ENCODE measurements at places on chromosomes 4 and X.

- no peak for DNase-seq
Observed at GRCh38 chrX:16807976-16808542, 21.8 kb downstream of the TXLNG start.

DNA sequence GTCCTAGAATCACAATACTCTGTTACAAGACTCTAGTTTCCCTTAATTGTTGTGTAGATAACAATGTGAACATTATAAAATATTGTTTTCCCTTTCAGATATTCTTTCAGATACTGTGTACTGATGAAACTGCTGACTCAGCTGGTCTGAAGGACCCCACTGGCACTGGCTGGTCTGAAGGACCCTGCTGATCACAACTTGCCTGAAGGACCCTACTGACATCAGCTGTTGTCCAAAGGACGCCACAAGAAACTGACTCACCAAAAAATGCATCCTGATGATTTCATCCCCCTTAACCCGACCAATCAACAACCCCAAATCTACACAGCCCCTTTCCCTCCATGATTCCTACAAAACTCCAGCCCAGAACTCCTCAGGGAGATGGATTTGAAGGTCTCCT is 258.8 kb upstream of the GNPDA2 start:
- DNase-seq: no peak

- no peak for DNase-seq
Observed at GRCh38 chr4:186770481-186771175, 47.0 kb upstream of the FAT1 start.

- DNase-seq: no peak
Observed at GRCh38 chr4:119132306-119132705, 3.3 kb upstream of the MYOZ2 start.

GRCh38 chrX:112832481-112833095 is 8.0 kb downstream of the AMOT start:
- DNase-seq: no peak

DNA sequence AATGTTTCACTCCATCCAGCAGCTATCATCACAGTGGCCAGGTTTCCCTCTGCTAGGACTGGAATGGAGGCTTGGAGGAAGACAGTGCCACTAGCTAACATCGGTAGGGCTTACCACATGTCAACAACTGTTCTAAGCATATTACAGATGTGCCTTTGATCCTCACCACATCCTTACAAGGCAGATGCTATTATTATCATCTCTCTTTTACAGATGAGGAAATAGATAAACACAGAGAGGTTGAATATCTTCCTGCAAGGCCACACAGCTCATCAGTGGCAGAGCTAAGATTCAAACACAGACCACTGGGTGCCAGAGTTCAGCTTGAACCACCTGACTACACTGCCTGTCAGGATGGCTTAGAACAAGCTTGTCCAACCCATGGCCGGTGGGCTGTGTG is 47.4 kb downstream of the MAMLD1 start:
- no peak for DNase-seq

DNA sequence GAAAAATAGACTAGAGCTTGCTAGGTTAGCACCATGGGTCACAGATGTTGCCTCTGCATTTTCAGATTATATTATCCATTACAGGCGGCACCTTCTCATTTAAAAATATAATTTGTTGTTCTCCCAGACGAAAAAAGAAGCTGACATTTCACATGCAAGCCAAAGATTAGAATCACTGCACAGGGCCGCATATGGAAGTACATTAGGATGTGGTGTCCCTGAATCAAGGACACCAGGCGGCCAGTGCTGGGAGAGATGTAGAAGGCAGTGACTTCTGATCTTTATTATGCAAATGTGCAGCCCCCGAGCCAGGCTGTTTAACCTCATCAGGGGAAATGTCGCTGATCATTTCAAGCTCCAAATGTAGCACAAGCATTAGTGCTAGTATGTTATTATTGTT is 22.8 kb downstream of the REELD1 start:
- no peak for DNase-seq

DNA sequence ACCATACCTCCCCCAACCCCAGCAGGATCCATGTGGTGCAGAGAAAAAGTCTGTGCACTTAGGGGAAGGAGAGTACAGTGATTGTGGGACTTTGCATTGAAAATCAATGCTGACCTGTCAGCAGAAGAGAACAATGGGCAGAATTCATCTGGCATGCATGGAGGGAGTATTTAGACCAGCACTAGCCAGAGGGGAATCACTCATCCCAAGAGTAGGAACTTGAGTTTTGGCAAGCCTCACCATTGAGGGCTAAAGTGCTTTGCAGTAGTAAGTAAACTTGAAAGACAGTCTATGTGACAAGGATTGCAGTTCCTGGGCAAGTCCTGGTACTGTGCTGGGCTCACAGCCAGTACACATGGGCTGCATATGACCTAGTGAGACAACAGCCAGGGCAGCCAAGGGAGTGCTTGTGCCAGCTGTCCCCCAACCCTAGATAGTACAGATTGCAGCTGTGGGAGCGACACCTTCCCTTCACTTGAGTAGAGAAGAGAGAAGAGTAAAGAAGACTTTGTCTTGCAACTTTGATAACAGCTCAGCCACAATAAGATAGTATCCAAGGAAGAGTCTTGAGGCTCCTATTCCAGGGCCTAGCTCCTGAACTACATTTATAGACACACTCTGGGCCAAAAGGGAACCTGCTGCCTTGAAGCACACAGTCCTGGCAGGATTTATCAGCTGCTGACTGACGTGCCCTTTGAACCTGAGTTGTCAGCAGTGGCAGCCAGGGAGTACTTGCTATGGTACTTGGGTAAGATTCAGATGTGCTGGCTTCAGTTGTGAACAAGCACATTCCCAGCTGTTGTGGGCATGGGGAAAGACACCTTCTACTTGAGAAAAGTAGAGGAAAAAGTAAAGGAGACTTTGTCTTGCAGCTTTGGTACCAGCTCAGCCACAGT is 48.7 kb downstream of the HDX start:
- DNase-seq: no peak

- DNase-seq: peak; percentile 19
Observed at GRCh38 chrX:15815779-15816437, 25.6 kb downstream of the ZRSR2 start.

- DNase-seq: no peak
Observed at GRCh38 chr4:103645991-103646390, 73.8 kb downstream of the TACR3 start.

GRCh38 chr4:54668014-54668611 is 10.4 kb downstream of the KIT start:
- DNase-seq: no peak

DNA sequence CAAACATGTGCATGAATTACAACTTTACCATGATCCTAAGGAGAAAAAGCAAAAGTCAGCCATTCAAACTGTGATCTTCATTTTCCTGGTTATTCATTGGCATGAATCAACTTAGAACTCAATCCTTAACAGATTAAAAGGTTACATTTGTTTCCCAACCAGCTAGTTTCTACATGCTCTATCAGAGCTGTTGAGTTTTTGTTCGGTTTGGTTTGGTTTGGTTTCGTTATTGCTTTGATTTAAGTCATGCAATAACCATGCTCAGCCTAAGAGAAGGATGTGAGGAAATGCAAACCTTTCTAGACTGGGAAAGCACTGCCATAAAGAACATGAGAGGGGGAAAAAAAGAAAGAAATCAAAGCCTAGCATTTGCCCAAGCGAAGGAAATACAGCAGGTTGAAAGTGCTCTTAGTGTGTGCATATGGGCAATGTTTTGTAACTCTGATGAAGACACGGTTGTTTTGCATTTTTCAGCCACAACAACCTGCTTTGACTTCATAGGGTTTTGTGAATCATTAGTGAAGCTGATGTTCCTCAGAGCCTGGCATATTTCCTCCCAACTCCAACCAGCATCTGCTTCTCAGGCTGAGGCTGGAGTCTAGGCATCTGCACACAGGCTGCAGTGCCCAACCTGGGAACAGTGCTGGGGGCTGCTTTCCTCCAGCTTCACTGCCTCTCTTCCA is 234.3 kb downstream of the ZNF674 start:
- DNase-seq: no peak

GRCh38 chr4:173801361-173801760 is 271.3 kb upstream of the HAND2 start:
- DNase-seq: no peak

GRCh38 chrX:13028871-13029636 is 15.4 kb downstream of the FAM9C start:
- no peak for DNase-seq

DNA sequence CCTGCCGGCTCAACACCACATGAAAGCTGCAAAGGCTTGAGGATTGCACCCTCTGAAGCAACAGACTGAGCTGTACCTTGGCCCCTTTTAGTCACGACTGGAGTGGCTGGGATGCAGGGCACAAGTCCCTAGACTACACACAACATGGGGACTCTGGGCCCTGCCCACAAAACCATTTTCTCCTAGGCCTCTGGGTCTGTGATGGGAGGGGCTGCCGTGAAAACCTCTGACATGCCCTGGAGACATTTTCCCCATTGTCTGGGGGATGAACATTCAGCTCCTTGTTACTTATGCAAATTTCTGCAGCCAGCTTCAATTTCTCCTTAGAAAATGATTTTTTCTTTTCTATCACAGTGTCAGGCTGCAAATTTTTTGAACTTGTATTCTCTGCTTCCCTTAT is 123.5 kb upstream of the SMARCAD1 start:
- DNase-seq: no peak

GRCh38 chrX:9897761-9898161 is 69.4 kb upstream of the CLDN34 start:
- DNase-seq: no peak

DNA sequence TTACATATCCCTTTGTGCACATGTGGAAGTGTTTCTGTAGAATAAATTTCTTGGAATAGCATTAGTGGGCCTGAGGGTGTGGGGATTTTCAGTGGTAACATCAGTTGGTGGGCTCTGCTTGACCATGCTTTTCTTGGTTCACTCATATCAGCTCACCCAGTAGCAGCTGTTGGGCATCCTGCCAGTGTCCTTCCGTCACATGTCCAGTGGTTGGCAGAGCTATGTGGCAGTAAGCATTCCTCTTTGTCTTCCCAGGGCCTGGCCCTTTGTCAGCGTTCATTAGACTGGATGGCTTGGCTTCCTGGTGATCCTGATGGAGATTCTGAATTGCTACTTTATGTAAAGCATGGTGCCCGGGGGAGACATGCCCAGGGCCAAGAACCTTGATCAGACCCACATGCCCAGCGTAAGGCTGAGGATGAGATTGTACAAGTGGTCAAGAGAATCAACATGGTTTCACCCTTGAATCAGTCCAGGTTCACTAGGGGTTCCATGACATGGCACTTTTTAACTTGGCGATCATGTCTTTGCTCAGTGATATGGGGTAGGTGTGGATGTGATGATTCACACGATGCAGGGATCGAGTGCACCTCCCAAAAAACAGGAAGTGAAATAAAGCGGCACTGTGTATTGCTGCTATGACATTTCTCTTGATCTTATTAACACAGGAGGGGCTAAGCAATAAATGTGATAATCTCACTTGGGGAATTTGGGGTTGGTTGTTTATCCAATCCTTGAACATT is 72.1 kb upstream of the IGFBP7 start:
- no peak for DNase-seq

DNA sequence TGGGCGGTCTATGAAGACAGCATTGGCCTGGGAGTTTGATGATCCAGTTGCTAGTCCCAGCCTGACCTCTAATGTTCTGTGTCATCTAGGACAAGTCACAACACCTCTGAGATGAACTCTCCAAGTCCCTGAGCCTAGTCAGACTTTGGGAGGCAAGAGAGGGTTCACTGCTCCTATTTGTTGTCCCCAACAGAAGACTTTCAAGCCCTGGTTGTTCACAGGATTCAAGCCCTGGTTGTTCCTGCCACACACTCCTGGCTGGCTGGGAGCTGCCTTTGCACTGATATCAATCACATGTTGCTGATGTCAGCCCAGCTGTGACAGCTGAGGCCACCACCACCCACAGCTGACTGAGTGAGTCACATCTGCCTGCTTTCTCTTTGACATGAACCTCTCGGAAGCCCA is 253.2 kb upstream of the RASGEF1B start:
- peak; percentile 30 for DNase-seq

DNA sequence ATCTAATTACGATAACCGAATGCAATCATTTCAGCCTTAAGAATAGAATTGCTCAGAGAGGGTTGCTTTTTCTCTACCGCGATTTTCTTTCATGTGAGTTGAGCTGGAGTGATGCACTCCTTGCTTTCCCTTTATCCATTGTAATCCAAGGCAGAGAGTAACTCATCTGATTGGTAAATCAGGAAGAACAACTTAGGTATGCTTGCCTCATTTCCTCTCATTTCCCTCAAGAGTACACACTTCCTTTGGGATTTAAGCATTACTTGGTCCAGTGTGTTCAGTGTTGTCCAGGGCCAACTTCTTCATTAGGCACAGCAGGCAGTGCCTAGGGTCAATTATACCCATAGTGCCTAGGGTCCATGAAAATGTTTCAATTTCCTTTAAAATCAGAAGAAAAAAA is 15.7 kb upstream of the N4BP2 start:
- no peak for DNase-seq

DNA sequence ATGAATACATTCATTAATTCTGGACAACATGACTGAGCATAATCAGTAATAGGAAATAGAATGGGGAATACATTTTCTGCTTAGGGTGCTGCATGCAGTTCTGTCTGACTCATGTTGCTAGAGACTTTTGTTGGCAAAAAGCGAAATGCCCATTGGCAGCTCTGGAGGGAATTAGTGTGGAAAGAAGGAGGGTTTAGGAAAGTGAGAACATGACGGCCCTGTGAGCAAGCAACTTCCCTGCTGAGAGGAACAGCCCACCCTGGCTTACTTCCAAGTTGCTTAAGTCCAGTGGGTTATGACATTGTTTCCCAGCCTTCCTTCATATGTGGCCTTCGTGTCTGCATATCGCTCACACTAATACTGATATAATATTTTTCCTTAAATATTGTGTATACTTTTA is 13.8 kb downstream of the MAD2L1 start:
- DNase-seq: peak; percentile 1

- DNase-seq: no peak
Observed at GRCh38 chr4:60737858-60738257, 462.3 kb upstream of the ADGRL3 start.

- peak; percentile 26 for DNase-seq
Observed at GRCh38 chrX:70030301-70030767, 19.4 kb downstream of the AWAT2 start.

GRCh38 chrX:105653891-105654290 is 168.4 kb upstream of the NRK start:
- no peak for DNase-seq

DNA sequence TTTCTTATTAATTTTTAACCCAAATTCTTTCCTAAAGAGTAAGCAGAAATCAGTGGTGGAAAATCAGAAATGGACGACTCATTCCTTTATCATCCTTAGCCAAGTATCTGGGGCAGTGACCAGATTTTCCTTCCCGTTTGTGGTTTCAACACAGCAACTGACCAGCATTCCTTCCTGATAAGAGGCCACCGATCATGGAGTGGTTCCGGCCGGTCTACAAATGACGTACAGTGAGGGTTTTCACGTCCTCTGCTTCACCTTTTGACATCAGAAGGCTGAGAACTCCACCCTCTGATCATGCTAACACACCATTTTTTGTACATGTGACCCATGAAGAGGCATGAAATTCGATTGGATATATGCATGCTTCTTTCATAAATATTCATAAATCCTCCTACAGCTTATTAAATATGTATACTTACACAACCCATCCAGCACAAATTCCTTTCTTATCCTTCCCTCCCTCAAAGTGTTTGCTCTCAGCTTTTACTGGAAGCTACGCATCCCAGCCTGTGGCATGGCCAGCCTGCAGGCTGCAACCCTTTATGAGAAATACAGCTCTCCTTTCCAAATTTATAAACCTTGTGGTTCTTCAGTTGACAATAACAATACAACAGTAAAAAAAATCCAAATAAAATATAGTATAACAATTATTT is 173.0 kb upstream of the CASK start:
- no peak for DNase-seq

Data from CD4-positive, alpha-beta T cell treated with Interferon gamma for 1 hour (primary cell).